ENCODE measurements at places on chromosomes 13 and 19.

DNA sequence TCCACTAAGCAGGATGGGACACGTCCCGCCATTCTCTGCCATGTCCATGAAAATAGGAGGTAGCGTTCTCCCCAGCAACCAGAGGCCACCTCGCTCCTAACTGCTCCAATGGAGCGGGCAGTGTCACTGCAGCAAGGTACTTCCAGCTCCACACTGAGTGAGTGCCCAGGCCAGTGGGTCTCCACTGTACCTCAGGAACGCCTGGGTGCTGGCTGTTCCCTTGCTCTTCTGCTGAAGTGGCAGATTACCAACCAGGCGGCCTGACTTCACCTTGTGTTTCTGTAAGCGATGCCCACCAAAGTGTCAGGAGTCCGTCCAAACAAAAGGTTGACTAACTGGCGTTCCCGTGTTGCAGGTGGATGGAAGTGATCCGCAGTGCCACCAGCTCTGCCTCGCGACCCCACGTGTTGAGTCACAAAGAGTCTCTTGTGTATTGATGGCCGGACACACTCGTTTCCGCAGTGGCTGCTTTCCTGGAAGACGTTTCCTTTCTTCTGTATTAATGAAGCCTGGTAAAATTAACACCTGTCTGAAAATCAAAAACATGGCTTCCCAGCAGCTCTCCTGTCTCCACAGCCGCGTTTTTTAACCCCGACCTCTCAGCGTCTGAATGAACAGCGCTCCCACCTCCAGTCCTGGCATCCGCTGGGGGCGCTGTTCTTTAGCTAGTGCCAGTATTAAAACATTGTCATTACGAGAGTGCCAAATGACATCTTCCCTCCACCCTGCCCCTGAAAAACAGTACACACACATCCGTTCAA lies 128.8 kb downstream of the STK24 start:
- no peak for DNase-seq

DNA sequence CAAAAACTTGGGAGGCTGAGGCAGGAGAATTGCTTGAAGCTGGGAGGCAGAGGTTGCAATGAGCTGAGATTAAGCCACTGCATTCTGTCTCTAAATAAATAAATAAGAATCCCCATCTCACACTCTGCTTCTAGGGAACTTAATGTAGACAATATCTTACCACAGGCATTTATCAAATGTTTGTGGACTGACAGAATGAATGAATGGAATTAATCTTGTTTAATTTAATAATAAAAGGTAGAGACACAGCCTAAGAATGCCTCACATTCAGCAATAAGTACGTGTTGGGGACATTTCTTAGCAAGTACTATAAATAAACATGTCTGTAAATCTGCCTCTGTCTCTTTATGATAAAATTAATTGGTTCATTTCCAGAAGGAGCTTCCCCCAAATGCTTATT lies 36.2 kb upstream of the RBM26 start:
- no peak for DNase-seq

DNA sequence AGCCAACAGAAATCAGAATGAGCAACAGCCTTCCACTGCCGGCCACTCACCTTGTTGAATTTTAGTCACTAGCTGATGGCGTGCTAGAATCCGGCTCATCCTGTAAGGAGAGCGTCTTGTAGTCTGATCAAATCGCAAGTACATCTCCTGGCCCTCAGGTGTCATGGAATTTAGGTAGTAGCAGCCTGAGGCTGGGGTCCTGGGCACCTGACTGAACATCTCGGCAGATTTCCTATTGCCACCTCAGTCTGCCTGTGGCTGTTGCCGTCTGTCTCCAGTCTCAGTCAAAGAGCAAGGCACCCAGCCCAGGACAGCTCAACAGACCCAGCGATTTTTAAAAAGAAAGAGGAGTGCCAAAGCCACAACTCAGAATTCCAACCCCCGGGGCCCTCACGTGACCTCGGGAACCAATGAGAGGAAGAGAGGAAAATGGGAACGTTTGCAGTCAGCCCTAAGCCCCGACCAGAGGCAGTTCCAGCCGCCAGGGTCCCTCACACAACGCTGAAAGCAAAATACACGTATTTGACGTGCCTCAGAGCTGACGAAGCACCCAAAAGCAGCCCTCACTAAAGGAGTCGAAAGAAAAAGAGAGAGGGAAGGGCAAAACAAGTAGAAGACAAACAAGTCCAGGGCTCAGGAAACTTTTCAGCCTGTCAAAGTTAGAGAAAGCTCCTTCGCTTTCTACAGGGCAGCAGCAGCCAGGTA lies at the start of gene STARD13:
TSS of gene STARD13 (minus strand) at position 336 of the 705 bp plus-strand sequence. CDS start at position 219, 117 bp downstream.
- DNase-seq: no peak

- no peak for DNase-seq
These were observed 187.6 kb downstream of the PCDH9 start for GRCh38 chr13:67042556-67042955.

- DNase-seq: no peak
These were observed 3.6 kb downstream of the ANO8 start for GRCh38 chr19:17331045-17331558.

DNA sequence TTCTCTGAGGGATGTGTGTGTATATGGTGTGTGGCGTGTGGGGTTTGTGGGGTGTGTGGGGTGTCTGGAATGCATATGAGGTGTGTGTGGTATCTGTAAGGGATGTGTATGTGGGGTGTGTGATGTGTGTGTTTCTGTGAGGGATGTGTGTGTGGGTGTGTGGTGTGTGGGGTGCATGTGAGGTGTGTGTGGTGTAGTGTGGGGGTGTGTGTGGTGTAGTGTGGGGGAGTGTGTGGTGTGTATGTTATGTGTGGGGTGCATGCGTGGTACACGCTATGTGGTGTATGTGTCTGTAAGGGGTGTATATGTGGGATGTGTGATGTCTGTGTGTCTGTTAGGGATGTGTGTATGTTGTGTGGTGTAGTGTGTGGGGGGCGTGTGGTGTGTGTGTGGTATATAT lies 300.0 kb downstream of the FGF9 start:
- no peak for DNase-seq

DNA sequence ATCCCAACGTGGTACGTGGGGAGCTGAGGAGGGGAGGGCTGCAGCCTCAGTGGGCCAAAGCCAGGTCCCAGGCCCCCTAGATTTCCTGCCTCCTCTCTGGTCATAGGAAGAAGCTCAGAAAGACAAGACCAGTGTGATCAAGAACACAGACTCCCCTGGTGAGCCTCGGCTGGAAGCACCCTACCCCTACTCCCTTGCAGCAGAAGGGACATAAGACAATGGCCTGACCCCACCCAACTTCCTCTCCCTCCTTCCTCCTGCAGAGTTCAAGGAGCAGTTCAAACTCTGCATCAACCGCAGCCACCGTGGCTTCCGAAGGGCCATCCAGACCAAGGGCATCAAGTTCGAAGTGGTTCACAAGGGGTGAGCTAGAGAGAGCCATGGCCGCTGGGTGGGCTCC lies 11.5 kb downstream of the PODNL1 start:
- no peak for DNase-seq

DNA sequence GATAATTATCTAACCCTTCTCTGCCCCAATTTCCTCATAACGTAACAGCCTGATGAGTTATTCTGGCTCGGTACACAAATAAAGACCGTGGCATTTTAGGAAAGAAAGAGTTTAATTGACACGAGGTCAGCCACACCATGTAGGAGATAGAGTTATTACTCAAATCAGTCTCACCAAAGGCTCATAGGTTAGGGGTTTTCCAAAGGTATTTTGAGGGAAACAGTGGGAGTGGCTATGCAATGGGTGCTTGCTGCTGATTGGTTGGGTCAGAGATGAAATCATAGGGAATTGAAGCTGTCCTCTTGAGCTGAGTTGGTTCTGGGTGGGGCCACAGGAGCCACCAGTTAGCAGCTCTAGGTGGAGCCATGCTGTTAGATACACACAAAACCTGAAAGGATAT lies 137.5 kb downstream of the FREM2 start:
- no peak for DNase-seq

DNA sequence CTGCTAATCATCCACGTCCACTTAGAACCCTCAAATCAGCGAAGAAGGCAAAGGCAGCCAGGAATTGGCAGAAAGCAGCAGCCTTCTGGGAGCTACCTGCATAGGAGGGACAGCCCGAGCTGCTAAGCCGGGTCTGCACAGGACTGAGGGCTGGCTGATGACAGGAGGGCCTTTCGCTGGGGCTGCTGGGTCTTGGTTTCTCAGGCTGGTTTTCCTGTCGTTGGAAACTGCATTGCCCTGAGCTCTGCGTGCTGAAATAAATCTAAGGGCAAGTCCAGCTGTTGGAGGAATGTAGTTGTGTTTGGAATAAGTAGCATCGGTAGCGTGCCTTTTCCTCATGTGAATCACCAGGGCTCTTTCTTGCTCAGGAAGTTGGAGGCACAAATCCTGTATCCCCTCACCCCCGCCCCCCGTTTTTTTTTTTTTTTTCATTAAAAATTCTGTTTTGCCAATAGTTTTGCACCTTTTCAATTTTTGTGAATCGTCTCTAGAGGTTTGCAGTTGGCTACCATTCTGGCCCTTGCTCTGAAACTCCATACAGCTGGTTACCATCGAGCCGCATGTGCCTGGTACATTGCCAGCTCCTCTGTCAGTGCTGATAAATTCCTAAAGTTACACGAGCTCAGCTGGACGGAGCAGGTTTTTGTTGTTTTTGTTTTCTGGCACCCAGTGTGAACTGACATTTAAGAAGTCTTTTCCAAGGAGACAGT lies 193.9 kb upstream of the RNF113B start:
- DNase-seq: no peak

DNA sequence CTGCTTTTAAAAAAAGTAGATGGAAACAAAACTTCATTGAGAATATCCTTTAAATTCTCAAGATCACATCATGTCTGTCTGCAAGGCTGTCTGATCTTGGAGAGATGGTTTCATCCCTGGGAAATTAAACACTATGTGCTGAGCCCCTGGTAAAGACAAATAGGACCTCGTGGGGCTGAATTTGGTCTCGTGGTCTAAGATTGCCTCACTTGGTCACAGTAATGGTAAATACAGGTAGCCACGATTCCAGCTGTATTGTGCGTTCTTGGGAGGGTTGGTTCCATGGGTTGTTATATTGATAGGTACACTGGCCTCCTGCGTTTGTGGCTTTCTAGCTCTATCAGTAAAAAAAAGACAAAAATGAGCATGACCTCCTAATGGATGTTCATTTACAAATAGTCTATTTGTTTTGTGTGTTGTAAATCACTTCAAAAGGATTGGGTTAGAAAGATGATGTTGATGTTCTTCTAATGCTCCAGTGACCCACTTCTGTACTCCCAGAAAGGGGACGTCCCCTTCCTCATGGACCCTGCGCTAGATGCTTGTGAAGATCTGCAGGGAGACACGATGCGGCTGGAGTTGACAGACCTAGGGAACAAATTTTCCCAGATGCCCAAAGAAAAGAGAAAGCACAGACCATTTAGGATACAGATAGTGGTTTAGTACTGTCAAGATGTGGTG lies 1.8 kb downstream of the CEBPG start:
- no peak for DNase-seq

DNA sequence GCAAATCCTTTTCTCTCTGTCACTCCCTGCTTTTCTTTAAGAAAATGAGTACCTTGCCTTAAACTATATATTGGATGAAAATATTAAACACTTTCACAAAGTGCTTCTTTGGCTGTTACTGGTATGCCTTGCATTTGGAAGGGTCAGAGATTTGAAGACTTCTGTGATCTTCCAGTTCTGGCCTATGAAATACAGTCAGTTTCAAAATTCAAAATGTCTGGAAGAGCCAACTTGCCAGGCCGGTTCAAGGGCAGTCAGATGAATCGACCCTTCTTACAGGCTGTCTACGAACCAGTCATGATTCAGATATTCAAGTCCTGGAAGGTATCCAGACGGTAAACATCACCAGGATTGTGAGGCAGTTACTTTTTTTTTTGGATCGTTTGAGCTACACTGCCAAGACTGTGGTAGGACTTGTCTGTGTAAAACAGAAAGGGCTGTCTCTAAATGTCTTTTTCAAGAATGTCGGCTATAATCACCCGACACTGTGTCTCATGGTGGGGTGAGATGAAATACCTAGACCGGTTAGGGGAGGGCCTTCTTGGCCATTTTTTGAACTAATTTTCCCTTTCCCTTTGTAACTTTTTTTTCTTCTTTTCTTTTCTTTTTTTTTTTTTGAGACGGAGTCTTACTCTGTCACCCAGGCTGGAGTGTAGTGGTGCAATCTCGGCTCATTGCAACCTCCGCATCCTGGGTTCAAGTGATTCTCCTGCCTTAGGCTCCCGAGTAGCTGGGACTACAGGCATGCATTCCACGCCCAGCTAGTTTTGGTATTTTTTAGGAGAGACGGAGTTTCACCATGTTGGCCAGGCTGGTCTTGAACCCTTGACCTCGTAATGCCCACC lies 11.2 kb downstream of the ACTN4 start:
- DNase-seq: no peak

DNA sequence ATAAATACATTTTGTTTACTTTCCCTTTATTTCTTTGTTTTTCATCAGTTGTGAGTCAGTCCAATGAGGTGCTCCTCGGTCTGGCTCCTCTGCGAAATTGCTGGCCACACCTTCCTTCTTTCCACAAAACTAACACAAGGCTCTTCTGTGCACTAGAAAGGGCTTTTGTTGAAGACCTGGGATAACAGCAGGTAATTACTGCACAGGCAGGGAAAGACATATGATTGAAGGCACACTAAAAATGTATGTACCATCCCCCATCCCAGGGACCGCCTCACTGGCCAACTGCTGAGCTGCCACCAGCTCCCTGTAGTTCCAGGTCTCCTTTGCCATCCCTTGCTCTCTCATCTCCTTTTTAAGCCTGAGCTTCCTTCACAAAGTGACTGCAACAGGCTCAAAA lies 180.5 kb downstream of the EFNB2 start:
- DNase-seq: no peak

- no peak for DNase-seq
These were observed 437.6 kb upstream of the ARGLU1 start for GRCh38 chr13:107005577-107005976.

DNA sequence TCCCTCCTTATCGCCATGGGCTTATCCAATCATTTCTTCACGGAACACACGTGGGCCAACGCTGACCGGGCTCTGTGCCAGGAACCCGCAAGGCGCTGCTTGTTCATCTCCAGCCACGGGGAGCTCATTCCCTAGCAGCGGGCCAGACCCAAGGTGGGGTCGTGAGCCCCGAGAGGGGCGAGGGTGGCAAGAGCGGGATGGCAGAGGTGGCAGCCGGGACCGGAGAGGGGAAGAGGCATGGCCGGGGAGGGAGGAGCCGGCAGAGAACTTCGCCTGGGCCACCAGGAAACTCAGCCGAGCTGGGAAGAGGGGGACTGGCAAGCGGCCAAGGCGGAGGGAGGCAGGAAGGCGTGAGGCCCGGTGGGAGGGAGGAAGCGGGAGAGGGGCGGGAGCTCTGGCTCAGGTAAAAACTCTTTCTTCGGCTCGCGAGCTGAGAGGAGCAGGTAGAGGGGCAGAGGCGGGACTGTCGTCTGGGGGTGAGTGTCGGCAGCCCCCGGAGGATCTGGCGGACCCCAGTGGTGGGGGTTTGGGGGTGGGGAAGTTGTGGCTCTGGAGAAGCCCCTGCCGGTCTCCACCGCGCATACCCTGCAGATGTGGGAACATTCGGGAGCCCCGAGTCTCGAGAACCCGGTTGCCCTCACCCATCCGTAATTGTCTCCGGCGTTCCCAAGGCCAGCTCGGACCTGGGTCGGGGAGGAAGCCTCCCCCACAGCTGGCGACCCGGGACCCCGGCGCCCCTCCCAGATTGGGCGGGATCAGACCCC lies at the start of gene B3GNT3:
TSS of gene B3GNT3 (plus strand) at position 408 of the 764 bp plus-strand sequence. CDS start 12,670 bp downstream, outside the sequence.
- DNase-seq: no peak

- no peak for DNase-seq
These were observed 5.0 kb upstream of the C13orf46 start for GRCh38 chr13:113978741-113979481.
